ENCODE measurements at places on chromosomes 5 and 9.
A peak's percentile ranks its signal among the peaks of the same experiment; 100 is the strongest.

DNA sequence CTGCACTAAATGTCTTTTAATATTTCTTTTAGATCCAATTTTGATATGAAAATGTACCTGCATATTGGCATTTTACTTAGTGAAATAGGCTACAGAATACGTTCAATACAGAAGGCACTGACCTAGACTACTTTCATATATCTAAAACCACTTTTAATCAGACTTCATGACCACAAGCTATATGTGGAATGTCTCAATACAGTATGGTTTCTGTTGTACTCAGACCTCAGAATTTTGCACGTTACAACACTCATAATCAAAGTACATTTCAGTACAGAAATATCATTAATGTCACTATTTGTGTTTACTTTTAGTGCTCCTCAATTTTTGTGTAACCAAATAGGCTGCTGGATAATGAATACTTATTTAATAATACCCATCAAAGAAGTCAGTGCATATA lies 74.8 kb downstream of the MEF2C start:
- no peak for DNase-seq

- DNase-seq, result no peak
These were observed 3.7 kb upstream of the DENND1A start for GRCh38 chr9:123933440-123934212.

- no peak for DNase-seq
These were observed 98.6 kb upstream of the IER5L start for GRCh38 chr9:129276486-129277230.

DNA sequence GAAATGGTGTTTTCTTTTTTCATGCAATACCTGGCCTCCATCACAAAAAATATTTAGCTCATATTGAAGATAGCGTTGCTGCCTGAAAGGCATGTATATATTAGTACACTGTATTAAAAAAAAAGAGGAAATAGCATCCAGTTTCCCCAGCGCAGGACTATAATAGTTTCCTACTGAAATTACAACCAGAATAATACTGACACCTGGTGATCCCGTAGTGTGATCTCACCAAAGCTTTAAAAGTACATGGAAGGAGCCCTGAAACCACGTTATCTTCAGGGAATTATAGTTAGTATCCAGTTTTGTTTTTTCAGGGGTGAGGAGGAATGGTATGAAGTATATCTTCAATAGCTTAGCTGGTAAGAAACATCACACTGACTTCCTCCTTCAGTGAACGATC lies 264.9 kb downstream of the CD180 start:
- DNase-seq, result no peak

DNA sequence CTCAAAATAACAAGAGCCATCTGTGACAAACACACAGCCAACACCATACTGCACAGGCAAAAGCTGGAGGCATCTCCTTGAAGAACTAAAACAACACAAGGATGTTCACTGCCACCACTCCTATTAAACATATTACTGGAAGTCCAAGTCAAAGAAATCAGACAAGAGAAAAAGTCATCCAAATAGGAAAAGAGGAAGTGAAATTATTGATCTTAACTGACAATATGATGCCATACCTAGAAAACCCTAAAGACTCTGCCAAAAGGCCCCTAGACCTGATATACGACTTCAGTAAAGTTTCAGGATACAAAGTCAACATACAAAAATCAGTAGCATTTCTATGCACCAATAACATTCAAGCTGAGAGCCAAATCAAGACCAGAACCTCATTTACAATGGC lies 30.0 kb upstream of the MACIR start:
- DNase-seq, result no peak

DNA sequence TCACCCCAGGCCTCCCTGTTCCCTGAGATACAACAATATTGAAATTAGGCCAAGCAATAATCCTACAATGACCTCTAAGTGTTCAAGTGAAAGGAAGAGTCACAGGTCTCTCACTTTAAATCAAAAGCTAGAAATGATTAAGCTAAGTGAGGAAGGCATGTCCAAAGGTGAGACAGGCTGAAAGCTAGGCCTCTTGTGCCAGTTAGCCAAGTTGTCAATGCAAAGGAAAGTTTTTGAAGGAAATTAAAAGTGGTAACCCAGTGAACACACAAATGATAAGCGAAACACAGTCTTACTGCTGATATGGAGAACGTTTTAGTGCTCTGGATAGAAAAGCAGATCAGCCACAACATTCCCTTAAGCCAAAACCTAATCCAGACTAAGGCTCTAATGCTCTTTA lies 39.8 kb downstream of the PTAR1 start:
- no peak for DNase-seq

DNA sequence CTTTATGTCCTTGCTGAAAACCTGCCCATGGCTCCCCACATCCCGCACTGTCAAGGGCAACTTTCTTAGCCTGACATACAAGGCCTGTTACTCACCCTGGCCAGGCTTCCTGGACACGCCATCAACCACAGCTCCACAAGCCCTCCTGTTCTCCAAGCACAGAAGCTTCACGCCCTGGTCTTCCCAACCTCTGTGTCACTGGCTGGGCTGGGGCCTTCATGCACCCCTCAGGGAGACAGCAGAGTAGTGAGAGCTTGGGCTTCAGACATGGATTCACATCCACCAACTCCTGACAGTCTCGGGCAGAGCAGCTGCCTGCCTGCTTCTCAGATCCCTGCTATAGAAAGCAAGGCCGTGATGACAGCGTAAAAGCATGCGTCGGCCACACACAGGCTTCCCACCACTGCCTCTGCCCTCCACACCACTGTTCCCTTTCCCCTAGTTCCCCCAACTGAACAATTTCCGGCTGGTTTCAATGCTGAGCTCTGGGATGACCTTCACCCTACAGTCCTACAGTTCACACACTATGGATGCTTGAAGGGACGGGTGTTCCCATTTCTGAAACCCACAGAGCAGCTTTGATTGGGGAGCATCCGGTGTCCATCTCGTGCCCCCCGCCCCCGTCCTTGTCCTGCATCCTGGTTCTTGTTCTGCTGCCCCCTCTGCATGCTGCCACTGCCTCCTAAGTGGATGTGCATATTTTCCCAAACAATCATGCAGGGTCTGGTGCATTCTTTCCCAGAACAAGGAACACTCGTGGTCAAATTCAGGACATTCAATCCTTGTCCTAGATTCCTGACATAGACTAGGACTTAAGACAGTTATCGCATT lies 33.4 kb upstream of the ADAMTS2 start:
- no peak for DNase-seq

GRCh38 chr5:141479776-141480175 lies 4.0 kb downstream of the PCDHGC3 start:
- DNase-seq, result no peak

DNA sequence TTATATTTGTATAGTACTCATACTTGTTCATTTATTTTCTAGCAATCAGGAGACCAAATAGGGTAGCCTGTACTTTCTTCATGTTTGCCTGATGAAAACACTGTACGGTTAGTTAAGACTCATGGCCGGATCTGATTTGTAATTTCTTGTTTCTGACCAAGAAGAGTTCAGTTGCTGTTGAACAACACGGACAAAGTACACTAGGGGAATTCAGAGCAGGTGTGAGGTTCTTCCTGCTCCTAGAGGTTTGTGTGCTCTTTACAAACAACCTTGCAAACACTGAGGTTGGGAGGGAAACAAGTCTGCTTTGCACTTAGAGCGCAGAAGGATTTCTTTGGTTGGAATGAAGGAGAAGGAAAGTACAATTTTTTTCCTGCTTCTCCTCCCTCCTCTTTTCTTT lies 69.7 kb downstream of the TRIO start:
- no peak for DNase-seq

DNA sequence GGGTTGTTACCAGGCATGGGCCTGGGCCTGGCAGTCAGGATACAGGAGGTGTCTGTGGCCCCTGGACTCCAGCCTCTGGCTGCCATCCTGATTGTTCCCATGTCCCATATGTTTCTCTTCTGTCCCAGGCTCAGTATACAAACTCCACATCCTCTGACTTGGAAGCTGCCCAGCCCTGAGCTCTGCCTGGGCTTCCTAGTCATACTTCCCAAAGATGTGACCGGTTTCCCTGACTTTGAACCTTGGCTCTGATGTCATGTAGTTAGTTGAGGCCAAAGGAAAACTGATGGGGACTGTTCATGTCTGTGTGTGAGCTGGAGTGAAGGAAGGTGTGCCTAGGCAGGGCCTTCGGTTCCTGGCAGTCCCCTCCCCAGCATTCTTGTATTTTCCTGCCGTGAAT lies 50.4 kb downstream of the CYSTM1 start:
- no peak for DNase-seq

DNA sequence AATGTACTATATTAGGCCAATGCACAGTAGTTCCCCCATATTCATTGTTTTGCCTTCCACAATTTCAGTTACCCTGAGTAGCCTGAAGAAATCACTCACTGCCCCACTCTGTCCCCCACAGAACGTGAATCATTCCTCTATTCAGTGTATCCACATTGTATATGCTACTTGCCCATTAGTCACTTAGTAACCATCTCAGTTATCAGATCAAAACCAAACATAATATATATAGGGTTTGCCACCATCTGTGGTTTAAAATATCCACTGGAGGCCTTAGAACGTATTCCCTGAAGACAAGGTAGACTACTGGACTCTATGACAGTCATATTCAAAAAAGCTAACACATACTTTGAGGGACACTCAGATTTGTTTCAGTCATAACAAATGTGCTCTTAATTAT lies 465.7 kb upstream of the RGMB start:
- no peak for DNase-seq

DNA sequence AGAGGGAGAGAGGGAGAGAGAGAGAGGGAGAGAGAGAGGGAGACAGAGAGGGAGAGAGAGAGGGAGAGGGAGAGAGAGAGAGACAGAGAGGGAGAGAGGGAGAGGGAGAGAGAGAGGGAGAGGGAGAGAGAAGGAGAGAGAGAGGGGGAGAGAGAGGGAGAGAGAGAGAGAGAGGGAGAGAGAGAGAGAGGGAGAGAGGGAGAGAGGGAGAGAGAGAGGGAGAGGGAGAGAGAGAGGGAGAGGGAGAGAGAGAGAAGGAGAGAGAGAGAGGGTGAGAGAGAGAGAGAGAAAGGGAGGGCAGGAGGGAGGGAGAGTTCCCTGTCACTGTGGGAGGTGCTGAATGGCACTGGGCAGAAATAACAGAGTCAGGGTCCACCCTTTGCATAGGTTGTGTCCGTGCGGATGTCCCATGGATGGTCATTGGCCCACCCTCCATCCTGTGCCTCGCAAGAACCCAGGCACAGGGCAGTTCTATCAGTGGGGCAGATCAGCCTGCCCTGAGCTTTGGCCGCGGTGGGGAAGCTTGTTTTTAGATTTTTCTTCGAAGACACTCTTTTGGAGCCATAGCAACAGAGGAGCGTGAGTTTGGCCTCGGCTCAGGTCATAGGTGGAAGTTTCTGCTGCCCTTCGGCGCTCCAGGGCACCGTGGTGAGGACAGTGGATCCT lies 30.1 kb downstream of the ADAMTSL2 start:
- DNase-seq, result no peak

DNA sequence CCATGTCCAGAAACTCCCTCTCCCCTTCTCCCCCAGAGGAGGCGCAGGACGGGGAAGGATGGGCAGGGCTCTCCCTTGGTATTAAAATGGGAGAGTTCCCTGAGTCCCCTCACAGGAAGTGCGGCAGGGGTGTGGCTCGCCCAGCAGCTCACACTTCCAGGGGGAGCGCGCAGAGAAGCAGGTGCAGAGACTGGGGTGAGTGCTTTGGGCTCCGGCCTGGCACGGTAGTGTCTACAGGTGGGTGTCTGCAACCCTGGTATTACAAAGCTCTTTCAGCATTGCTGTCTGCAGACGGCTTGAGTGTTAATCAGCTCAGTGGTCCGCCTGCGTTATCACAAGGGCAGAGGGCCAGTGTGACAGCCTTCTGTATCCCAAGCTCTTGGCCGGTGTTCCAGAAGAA lies 114.9 kb upstream of the FBXL7 start:
- no peak for DNase-seq

DNA sequence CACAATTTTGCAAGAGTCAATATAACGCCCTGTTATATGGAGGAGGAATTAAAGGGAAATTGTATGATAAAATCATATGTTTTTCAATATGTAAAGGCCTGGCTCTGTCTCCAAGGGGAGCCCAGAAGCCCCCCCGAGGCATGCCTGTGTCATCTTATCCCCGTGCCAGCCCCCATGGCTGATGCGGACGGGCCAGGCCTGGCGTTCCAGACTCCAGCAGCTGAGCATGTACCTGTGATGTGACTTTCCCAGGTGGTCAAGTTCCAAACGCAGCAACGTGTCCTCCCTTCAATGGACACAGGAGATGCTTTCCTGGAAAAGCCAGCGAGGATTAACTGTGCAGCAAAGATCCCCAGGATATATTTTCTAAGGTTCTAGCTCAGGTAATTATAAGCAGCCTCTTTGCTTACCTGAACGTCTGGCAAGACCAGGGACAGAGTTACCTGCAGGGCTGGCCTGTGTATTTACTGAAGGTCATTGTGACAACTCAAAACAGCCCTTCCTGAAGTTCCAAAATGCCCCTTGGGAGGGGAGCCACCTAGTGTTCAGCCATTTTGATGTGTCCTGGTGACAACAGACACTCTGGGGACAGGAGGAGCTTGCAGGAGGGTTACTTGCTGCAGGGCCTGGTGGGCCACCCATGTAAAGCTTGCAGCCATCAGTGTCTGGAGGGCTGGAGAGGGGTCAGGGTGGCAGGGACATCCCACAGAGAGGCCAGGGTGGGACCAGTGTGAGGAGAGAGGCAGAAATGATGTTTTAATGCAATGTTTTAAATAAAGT lies 53.3 kb upstream of the RNU6ATAC start:
- peak; percentile 13 for DNase-seq
